Stimulated activated CD8-positive, alpha-beta memory T cell treated with anti-CD3 and anti-CD28 coated beads, Interleukin-7, amount 100 ng/mL, for 1 hour (primary cell): ENCODE measurements at places on chromosomes 4 and X.

DNA sequence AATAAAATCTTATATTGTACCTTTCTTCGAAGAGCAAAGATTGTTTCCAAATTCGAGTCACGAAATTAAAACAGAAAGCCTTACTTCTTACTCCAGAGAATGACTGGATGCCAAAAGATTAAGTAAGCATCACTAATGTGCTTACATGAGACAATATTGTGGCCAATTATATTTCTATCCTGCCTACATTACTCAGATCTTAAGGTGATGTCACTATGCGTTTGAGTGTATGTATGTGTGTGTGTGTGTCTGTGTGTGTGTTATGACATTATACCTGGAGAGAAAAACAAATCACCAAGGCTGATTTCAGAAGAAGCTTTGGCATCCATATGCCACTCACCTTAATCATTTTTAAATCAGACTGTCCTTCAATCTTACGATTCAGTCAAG is 556.3 kb downstream of the PPARGC1A start:
- no peak for DNase-seq

DNA sequence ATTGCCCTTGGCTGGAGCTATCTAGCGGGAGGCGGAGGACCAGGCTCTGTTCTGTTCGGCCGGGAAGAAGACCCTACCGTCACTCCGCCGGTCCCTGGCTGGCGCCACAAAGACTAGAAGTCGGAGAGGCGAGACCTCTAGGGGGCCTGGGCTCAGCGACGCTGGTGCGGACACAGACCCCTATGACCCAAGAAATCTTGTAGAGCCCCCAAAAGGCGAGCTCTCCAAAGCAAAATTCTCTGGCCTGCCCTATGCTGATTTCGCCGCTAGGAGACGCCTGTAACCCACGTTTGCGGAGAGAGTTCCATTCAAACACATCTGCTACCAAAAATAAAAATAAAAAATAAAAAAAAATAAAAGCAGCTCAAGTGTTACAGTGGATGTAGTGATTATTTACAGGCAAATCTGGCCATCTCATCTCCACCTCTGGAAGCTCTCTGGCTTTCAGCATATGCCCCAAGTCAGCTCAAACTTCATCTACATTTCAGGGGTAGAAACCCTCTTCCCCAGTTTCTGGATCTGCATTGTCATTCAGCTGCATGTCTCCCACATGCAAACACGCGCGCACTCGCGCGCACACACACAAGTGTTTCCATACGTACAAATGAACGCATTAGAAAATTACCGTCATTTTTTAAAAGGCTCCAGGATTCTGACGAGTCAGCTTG is 2.4 kb upstream of the PCDH10 start:
- DNase-seq = no peak

GRCh38 chrX:134148172-134148692 is 88.8 kb upstream of the CCDC160 start:
- DNase-seq = no peak

DNA sequence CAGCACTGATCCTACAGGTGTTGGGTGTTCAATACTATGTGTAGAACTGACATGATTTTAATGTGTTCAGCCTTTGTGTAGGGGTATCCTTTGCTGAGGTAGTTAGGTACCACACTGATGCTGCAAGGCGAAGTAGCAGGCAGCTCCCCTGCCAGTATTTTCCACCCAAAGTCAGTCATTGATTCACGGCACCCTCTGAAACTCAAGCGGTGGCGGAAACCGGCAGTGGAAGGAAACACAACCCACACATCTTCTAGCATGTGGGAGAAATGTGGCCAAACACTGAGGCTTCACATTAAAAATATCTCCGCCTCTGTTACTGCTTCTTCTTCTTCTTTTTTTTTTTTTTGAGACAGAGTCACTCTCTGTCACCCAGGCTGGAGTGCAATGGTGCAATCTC is 126.3 kb downstream of the AASDH start:
- no peak for DNase-seq

DNA sequence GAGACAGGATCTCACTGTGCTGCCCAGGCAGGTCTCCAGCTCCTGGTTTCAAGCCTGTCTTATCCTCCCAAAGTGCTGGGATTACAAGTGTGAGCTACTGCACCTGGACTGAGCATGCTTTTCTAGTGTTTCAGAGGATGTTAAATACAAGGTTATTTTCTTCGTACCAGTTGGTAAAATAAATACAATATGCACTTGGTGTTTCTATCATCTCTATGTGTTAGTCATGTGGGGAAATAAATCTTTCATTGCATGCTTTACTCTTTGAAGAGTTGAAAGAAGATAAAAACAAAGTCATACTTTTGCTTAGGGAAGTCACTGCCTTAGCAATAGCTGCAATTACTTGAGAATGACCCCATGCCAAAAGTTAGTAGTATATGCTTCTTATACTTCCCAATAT is 162.3 kb downstream of the PCDH7 start:
- no peak for DNase-seq

DNA sequence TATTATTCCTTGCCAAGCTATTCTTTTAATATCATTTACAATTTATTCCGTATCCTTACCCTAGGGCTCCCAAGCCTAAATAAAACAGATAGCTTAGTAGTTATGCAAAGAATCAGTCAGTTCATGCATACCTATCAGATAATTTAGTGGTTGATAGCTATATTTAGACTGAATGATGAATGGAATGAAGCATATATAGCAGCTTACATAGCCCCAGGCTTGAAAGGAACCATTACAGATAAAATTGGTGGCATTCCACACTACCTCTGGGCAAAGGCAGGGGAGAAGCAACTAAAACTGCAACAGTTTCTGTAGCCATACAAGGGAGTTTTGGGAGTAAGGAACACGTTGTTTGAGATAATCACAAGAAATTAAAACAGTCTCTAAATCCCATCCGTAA is 2.7 kb downstream of the ACE2 start:
- DNase-seq = no peak

- DNase-seq = no peak
Observed at GRCh38 chr4:184383497-184384055, 90.8 kb downstream of the IRF2 start.

DNA sequence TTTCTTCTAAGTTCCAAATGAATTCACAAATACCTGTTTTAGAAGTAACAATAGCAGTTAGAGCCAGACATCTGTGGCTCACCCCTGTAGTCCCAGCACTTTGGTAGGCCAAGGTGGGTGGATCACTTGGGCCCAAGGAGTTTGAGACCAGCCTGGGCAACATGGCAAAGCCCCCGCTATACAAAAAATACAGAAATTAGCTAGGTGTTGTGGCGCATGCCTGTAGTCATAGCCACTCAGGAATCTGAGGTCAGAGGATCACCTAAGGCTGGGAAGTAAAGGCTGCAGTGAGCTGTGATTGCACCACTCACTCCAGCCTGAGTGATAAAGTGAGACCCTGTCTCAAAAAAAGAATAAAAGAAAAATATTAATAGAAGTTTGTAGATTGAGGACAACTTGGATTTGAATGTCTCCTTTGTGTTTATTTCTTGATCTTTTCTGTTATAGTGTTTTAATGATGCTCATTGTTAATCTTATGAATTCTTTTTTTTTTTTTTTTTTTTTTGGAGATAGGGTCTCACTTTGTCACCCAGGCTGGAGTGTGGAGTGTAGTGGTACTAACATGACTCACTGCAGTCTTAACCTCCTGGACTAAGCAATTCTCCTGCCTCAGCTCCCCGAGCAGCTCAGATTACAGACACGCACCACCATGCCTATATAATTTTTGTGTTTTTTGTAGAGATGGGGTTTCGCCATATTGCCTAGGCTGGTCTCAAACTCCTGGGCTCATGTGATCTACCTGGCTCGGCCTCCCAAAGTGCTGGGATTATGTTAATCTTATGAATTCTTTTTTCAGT is 30.7 kb upstream of the RAPGEF2 start:
- DNase-seq = no peak

GRCh38 chr4:164508097-164508496 is 245.8 kb upstream of the SMIM31 start:
- no peak for DNase-seq

GRCh38 chr4:37667197-37668100 is 18.7 kb downstream of the RELL1 start:
- DNase-seq = no peak

DNA sequence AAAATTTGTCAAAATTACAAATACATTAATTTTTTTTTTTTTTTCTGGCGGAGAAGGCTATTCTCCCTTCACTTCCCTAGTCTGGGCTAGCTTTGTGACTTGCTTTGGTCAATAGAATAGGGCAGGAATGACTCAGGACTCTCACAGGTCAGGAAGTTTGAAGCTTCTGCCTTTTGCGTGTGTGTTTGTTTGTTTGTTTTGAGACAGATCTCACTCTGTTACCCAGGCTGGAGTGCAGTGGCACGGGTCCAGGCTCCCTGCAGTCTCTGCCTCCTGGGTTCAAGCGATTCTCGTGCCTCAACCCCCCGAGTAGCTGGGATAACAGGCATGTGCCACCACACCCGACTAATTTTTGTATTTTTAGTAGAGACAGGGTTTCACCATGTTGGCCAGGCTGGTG is 55.9 kb upstream of the USP9X start:
- no peak for DNase-seq

- no peak for DNase-seq
Observed at GRCh38 chr4:23015821-23016220, 323.1 kb downstream of the GBA3 start.

- no peak for DNase-seq
Observed at GRCh38 chrX:13266641-13267345, 53.1 kb downstream of the ATXN3L start.

GRCh38 chr4:171235521-171235920 is 577.7 kb upstream of the GALNTL6 start:
- DNase-seq = no peak

- DNase-seq = no peak
Observed at GRCh38 chr4:24742335-24742734, 53.0 kb upstream of the SOD3 start.

DNA sequence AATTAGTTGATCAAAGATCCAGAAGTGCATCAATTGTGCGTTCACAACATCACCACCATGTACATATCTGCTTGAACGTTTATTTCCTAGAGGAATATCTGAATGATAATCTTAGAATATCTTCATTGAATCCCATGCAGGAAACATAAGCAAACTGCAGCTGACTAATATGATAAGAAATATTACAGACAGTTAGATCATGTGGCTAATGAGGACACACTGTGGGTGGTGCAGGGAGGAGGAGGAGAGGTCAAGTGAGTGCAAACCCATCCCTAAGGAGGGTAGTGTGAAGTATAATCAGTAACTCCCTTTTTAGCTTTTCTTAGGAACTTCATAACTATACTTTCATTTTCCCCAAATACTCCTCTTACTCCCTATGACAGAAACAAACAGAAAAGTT is 58.3 kb upstream of the HPGD start:
- no peak for DNase-seq
